T-helper 2 cell treated with Interferon-gamma antibody and Interleukin-4, amounts not matched to agents 5 μg/mL and 100 μg/mL, for 36 hours (primary cell): ENCODE measurements at places on chromosomes 2 and 18.
A peak's percentile ranks its signal among the peaks of the same experiment; 100 is the strongest.

GRCh38 chr2:104375206-104375605 lies 478.7 kb upstream of the POU3F3 start:
- H3K4me3 ChIP-seq: no peak overlapping the region
- H3K27ac ChIP-seq: no peak overlapping the region
- no peak for DNase-seq
- no peaks in the 10 kb centered on the region for H3K36me3 ChIP-seq
- no peaks in the 10 kb centered on the region for H3K27me3 ChIP-seq

- peaks cover 37% of the 10 kb centered on the region for H3K4me1 ChIP-seq
- DNase-seq: peak; percentile 47
- H3K27me3 ChIP-seq: no peaks in the 10 kb centered on the region
- H3K27ac ChIP-seq: peak overlapping the region; percentile 93
Measured at GRCh38 chr2:230714136-230714480, 1.5 kb downstream of the CAB39 start.

DNA sequence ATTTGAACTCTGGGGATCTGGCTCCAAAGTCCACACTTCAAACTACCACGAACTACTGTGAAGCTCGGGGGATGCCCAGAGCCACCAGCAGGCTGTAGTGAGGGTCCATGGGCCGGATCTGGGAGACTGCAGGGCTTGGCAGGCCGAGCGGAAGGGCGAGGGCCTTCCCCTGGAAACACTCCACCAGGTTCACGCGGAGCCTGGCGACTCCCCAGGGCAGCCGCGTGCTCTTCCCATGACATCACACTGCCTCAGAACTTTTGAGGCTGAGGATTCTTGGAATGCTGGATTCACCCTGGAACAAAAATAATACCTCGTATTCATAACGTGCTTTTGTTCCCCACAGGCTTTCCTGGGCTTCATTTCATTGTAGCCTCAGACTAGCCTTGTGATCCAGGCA lies 201.0 kb downstream of the SMAD7 start:
- DNase-seq: no peak
- no peaks in the 10 kb centered on the region for H3K36me3 ChIP-seq
- H3K27ac ChIP-seq: no peak overlapping the region
- no peaks in the 10 kb centered on the region for H3K27me3 ChIP-seq
- H3K4me3 ChIP-seq: no peak overlapping the region

DNA sequence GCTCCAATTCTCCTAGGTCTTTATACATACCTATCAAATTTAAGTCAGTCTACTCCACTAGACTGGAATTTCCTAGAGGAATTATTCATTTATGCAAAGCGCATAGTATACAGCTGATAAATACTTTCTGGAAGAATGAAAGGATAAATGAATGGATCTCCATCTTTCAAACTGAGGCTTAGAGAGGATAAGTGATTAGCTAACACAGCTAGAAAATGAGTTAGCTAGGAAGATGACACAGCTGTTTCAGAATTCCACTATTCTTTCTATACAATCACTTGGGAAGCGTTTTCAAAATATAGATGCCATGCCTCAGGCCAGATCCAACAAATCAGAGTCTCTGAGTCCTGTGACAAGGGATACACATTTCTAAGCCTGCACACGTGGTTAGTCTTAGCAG lies 1146.6 kb upstream of the ZEB2 start:
- no peaks in the 10 kb centered on the region for H3K27me3 ChIP-seq
- no peaks in the 10 kb centered on the region for H3K4me1 ChIP-seq
- no peak overlapping the region for H3K4me3 ChIP-seq
- H3K36me3 ChIP-seq: no peaks in the 10 kb centered on the region
- no peak overlapping the region for H3K27ac ChIP-seq

GRCh38 chr2:5692561-5693286 lies 540 bp downstream of the SOX11 start:
- peaks cover 4% of the 10 kb centered on the region for H3K4me1 ChIP-seq
- H3K27ac ChIP-seq: no peak overlapping the region
- no peak for DNase-seq
- H3K36me3 ChIP-seq: peaks cover 2% of the 10 kb centered on the region

GRCh38 chr2:29759360-29759759 lies 162.0 kb downstream of the ALK start:
- H3K27me3 ChIP-seq: no peaks in the 10 kb centered on the region
- no peaks in the 10 kb centered on the region for H3K4me1 ChIP-seq
- H3K4me3 ChIP-seq: no peak overlapping the region
- no peak overlapping the region for H3K27ac ChIP-seq
- no peak for DNase-seq
- H3K36me3 ChIP-seq: no peaks in the 10 kb centered on the region

GRCh38 chr18:61754039-61754583 lies 138.7 kb downstream of the RNF152 start:
- H3K4me1 ChIP-seq: no peaks in the 10 kb centered on the region
- H3K36me3 ChIP-seq: no peaks in the 10 kb centered on the region
- H3K27me3 ChIP-seq: no peaks in the 10 kb centered on the region
- no peak overlapping the region for H3K4me3 ChIP-seq
- no peak overlapping the region for H3K27ac ChIP-seq

GRCh38 chr18:62744076-62744968 lies 29.0 kb downstream of the PHLPP1 start:
- H3K4me1 ChIP-seq: peaks cover 21% of the 10 kb centered on the region
- no peak overlapping the region for H3K4me3 ChIP-seq
- H3K27ac ChIP-seq: no peak overlapping the region
- H3K36me3 ChIP-seq: peaks cover 2% of the 10 kb centered on the region
- no peak for DNase-seq

GRCh38 chr2:127811397-127812321 lies 688 bp upstream of the WDR33 start:
- peaks cover 23% of the 10 kb centered on the region for H3K4me1 ChIP-seq
- no peak for DNase-seq
- H3K27me3 ChIP-seq: peaks cover 11% of the 10 kb centered on the region
- H3K4me3 ChIP-seq: peak overlapping the region; percentile 90
- peaks cover 21% of the 10 kb centered on the region for H3K36me3 ChIP-seq

- H3K36me3 ChIP-seq: no peaks in the 10 kb centered on the region
- H3K4me1 ChIP-seq: no peaks in the 10 kb centered on the region
- DNase-seq: no peak
- H3K4me3 ChIP-seq: no peak overlapping the region
Measured at GRCh38 chr2:102520009-102520408, 47.0 kb downstream of the SLC9A4 start.

DNA sequence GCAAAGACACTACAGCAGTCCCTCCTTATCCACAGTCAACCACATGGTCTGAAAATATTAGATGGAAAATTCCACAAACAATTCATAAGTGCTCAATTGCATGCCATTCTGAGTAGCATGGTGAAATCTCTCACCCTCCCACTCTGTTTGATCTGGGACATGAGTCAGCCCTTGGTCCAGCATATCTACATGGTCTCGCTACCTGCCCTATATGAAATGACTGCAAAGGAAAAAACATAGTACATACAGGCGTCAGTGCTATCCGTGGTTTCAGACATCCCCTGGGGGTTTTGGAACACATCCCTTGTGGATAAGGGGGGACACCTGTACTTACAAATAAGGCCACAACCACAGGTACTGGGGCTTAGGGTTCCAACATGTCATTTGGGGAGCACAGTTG lies 73.7 kb downstream of the CABLES1 start:
- H3K4me1 ChIP-seq: peaks cover 6% of the 10 kb centered on the region
- H3K4me3 ChIP-seq: no peak overlapping the region
- H3K27ac ChIP-seq: no peak overlapping the region
- DNase-seq: peak; percentile 67
- no peaks in the 10 kb centered on the region for H3K27me3 ChIP-seq
- peaks cover 32% of the 10 kb centered on the region for H3K36me3 ChIP-seq

GRCh38 chr2:114642166-114642770 lies 199.8 kb downstream of the DPP10 start:
- no peaks in the 10 kb centered on the region for H3K27me3 ChIP-seq
- H3K36me3 ChIP-seq: no peaks in the 10 kb centered on the region
- no peak for DNase-seq

- H3K4me3 ChIP-seq: no peak overlapping the region
- no peak for DNase-seq
- peaks cover 14% of the 10 kb centered on the region for H3K4me1 ChIP-seq
- peaks cover 15% of the 10 kb centered on the region for H3K36me3 ChIP-seq
- no peaks in the 10 kb centered on the region for H3K27me3 ChIP-seq
Measured at GRCh38 chr18:62105376-62105775, 81.5 kb downstream of the PIGN start.

DNA sequence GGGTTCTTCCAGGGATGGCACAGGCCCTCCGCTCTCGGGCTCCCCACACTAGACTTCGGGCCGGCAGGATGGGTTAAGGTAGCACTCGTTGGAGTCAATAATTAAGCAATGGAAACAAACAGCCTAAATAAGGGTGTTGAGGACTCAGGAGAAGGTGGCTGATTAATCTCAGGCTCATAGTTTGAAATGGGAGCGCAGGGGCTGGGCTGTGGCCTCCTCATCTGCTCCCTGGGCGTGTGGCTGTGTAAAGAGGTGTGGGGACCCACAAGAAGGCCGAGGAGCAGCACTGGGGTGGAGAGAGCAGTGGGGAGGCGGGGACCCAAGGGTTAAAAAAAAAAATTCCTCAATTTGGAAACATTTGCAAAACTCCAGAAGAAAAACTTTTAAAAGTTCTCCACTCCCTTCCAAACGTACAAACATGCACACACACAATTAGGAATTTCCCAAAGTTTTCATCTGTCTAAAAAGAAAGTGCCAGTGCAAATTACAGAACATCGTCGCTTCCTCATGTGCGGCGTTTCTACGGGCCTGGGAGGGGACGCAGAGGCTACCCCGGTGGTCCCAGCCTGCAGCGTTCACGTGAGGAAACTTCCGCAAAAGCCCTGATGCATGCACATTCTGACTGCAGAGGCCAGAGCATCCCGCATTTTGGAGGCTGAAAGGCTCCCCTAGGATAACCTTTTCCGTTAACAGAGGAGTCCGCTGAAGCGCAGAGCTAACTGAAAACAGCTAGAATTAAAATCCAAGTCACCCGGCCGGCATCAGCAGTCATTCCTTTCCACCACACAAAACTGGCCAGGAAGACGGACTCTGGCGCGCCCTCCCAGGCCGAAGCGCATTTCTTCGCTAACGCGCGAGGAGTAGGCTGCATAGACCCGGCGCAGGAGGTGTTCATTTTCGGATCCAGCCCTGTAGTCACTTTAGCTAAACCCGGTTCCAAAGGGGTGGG lies 1.0 kb upstream of the TUBB6 start:
- peak overlapping the region; percentile 85 for H3K4me3 ChIP-seq
- H3K4me1 ChIP-seq: peaks cover 12% of the 10 kb centered on the region
- DNase-seq: no peak
- peak overlapping the region; percentile 57 for H3K27ac ChIP-seq

DNA sequence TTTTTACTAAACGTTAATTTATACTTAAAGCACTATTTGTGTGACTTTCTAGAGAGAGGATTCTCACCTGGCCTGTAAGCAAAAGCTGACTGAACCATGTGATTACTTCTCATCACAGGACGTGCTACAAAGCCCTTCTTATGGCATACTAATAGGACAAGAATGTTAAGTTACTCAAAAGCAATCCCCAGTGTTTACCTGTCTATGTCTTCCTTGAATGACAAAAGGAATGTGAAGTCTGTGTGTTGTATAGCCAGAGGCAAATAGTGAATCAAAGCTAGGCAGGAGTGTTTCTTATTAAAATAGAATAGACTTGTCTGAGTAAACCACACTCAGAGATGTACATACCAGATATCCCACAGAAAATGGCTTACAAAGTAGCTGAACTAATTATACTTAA lies 1465.5 kb downstream of the SUCLG1 start:
- H3K4me1 ChIP-seq: no peaks in the 10 kb centered on the region
- no peaks in the 10 kb centered on the region for H3K27me3 ChIP-seq
- DNase-seq: no peak
- H3K36me3 ChIP-seq: no peaks in the 10 kb centered on the region
- no peak overlapping the region for H3K4me3 ChIP-seq
- no peak overlapping the region for H3K27ac ChIP-seq

- DNase-seq: no peak
- no peaks in the 10 kb centered on the region for H3K36me3 ChIP-seq
- no peak overlapping the region for H3K4me3 ChIP-seq
- H3K4me1 ChIP-seq: peaks cover 8% of the 10 kb centered on the region
- H3K27me3 ChIP-seq: peaks cover 22% of the 10 kb centered on the region
- no peak overlapping the region for H3K27ac ChIP-seq
Measured at GRCh38 chr2:102487761-102488462, 14.9 kb downstream of the SLC9A4 start.

GRCh38 chr2:183037553-183038340 lies 510 bp downstream of the NCKAP1 start:
- peaks cover 24% of the 10 kb centered on the region for H3K4me1 ChIP-seq
- DNase-seq: no peak
- H3K36me3 ChIP-seq: no peaks in the 10 kb centered on the region
- peaks cover 83% of the 10 kb centered on the region for H3K27me3 ChIP-seq
- H3K4me3 ChIP-seq: peak overlapping the region; percentile 69
